IPS DF 6.9 (cell line): ENCODE measurements at places on chromosomes 3 and 15.

DNA sequence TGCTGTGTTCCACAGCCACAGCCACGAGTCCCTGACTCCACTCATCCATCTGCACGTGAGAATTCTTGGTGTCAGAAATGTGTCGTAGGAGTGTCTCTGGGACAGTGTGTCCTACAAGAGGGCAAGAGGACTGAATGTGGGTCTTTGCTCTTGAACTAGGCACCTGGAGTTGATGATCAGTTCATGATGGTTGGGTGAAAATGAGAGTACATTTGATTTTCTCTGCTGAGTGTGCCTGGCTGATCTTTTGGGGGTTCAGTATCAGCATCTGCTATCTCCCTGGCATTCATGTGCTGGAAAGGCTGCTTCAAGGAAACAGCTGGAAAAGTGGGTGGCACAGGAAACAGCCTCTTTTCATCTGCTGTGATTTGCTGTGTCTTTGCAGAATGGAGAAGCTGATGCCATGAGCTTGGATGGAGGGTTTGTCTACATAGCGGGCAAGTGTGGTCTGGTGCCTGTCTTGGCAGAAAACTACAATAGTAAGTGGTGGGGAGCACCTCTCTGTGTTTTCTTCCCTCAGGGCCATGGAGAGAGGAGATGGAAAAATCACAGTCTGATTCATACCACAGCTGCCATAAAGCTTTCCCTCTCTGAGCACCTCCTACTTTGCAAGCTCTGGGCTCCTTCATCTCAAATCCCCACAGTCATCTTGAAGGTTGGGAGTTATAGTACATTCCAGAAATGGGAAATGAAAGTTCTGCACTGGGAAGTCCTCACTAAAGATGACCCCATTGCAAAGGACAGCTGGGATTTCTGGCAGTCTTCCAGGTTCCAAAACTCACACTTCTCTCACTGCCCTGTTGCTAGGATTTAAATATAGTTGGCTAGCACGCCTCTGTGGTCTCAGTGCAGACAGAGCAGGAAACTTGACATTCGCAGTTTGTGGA, 17.8 kb downstream of the TF start:
- H3K27me3 ChIP-seq, result no peaks in the 10 kb centered on the region
- H3K36me3 ChIP-seq, result no peaks in the 10 kb centered on the region
- no peaks in the 10 kb centered on the region for H3K4me1 ChIP-seq
- no peak for DNase-seq
- H3K4me3 ChIP-seq, result no peak overlapping the region
- no peak overlapping the region for H3K27ac ChIP-seq

- H3K36me3 ChIP-seq, result no peaks in the 10 kb centered on the region
- H3K27ac ChIP-seq, result no peak overlapping the region
- H3K4me3 ChIP-seq, result no peak overlapping the region
- no peak for DNase-seq
These were observed 42.3 kb downstream of the ZDHHC19 start for GRCh38 chr3:196168808-196169391.

DNA sequence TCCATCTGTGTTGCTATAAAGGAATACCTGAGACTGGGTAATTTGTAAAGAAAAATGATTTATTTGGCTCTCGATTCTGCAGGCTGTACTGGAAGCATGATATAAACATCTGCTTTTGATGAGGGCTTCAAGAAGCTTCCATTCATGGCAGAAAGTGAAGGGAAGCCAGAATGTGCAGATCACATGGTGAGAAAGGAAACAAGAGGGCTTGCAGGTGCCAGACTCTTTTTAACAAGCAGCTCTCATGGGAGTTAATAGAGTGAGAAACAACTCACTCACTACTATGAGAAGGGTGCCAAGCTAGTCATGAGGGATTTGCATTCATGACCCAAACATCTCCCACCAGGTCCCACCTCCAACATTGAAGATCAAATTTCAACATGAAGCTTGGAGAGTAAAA, 247.2 kb downstream of the ZIC4 start:
- no peak overlapping the region for H3K4me3 ChIP-seq
- H3K36me3 ChIP-seq, result no peaks in the 10 kb centered on the region; the same call in 1 of the 2 replicates
- H3K27ac ChIP-seq, result no peak overlapping the region
- no peak for DNase-seq
- peaks cover 3% of the 10 kb centered on the region for H3K4me1 ChIP-seq

- no peak overlapping the region for H3K4me3 ChIP-seq
- no peaks in the 10 kb centered on the region for H3K4me1 ChIP-seq
- no peaks in the 10 kb centered on the region for H3K36me3 ChIP-seq
- no peaks in the 10 kb centered on the region for H3K27me3 ChIP-seq
These were observed 62.9 kb downstream of the ATG7 start for GRCh38 chr3:11335056-11335608.

- H3K27me3 ChIP-seq, result no peaks in the 10 kb centered on the region
- H3K36me3 ChIP-seq, result no peaks in the 10 kb centered on the region; the same call in 1 of the 2 replicates
These were observed 7.9 kb upstream of the SRP14 start for GRCh38 chr15:40046721-40047414.

- no peaks in the 10 kb centered on the region for H3K27me3 ChIP-seq
- DNase-seq, result no peak
- no peaks in the 10 kb centered on the region for H3K36me3 ChIP-seq
- H3K27ac ChIP-seq, result no peak overlapping the region
- peaks cover 7% of the 10 kb centered on the region for H3K4me1 ChIP-seq
These were observed 29.3 kb downstream of the BTD start for GRCh38 chr3:15630646-15631350.

GRCh38 chr15:33955945-33956344, 12.4 kb upstream of the CHRM5 start:
- no peaks in the 10 kb centered on the region for H3K36me3 ChIP-seq
- no peak for DNase-seq
- H3K4me3 ChIP-seq, result no peak overlapping the region
- H3K27me3 ChIP-seq, result no peaks in the 10 kb centered on the region; the same call in 1 of the 2 replicates
- H3K27ac ChIP-seq, result no peak overlapping the region

DNA sequence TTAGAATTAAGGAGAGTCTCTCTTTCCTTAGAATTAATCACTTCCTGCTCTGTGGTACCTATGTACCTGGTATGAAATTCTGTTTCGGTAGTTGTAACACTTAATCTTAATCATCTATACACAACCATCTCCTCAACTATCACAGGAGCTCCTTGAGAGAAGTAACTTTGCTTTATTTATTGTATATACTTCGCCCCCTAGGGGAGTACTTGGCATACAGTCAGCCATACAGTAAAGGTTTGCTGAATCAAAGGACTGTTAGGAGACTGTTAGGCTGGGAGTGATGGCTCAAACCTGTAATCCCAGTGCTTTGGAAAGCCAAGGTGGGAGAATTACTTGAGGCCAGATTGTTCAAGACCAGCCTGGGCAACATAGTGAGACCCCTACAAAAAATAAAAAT, 44.7 kb downstream of the RORA start:
- DNase-seq, result no peak
- H3K27ac ChIP-seq, result no peak overlapping the region
- H3K27me3 ChIP-seq, result no peaks in the 10 kb centered on the region
- no peak overlapping the region for H3K4me3 ChIP-seq
- no peaks in the 10 kb centered on the region for H3K4me1 ChIP-seq
- H3K36me3 ChIP-seq, result no peaks in the 10 kb centered on the region

DNA sequence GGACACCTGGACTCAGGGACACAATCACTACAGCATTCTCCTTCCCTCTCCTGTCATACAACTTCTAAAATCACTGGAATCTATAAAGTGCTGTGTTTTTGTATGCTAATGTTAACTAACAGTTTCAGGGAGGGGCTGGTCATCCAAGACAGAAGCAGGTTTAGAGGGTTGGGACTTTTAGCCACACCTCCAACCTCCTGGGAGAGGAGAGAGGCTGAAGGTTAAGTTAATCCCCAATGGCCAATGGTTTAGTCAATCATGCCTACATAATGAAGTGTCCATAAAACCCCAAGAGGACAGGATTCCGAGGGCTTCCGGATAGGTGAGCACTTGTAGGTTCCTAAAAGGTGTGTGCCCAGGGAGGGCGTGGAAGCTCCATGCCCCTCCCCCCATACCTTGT, 219.3 kb upstream of the CTNNB1 start:
- no peaks in the 10 kb centered on the region; the same call in 1 of the 2 replicates for H3K36me3 ChIP-seq
- H3K27me3 ChIP-seq, result no peaks in the 10 kb centered on the region
- H3K4me3 ChIP-seq, result no peak overlapping the region
- H3K27ac ChIP-seq, result no peak overlapping the region
- H3K4me1 ChIP-seq, result no peaks in the 10 kb centered on the region

- H3K4me1 ChIP-seq, result peaks cover 12% of the 10 kb centered on the region
- no peak overlapping the region for H3K4me3 ChIP-seq
- H3K27me3 ChIP-seq, result no peaks in the 10 kb centered on the region
- no peaks in the 10 kb centered on the region for H3K36me3 ChIP-seq
- no peak for DNase-seq
These were observed 25.3 kb downstream of the LRIG1 start for GRCh38 chr3:66475386-66476020.

DNA sequence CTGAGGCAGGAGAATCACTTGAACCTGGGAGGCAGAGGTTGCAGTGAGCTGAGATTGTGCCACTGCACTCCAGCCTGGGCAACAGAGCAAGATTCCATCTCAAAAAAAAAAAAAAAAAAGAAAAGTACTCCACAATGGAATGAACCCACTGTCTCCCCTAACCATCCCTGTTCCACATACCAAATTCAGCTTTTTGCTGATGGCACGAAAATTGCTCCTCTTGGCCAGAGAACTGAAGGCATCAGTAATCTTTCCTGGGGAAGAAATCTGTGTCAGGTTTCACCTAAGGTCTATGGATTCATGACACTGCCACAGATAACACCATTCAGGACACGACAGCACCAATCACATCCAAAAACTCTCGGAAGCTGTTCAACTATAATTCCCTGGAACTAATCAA, 6.9 kb upstream of the PRC1 start:
- no peak overlapping the region for H3K4me3 ChIP-seq
- no peaks in the 10 kb centered on the region for H3K27me3 ChIP-seq
- no peaks in the 10 kb centered on the region for H3K4me1 ChIP-seq
- H3K36me3 ChIP-seq, result peaks cover 25% of the 10 kb centered on the region
- no peak for DNase-seq

DNA sequence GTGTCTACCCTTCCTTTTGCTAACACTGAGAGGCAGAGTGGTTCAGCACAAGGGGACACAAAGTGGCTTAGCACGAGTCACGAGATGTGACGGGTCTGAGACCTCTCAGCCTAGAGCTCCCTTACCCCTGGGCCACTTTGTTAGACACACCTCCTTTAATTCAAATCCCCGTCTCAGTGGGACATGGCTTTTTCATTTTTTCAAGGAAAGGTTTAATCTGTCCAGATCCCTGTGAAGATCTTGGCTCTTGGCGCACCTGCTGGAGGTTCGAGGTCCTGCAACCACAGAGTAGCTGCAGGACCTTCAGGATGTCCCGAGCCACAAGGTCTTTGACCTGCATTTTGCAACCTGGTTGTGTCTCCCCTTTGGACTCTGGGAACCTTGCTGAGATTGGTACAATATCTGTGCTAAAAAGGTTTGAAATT, 52.0 kb downstream of the LPP start:
- no peak overlapping the region for H3K4me3 ChIP-seq
- no peak for DNase-seq
- H3K36me3 ChIP-seq, result no peaks in the 10 kb centered on the region
- no peak overlapping the region for H3K27ac ChIP-seq
- peaks cover 4% of the 10 kb centered on the region; the same call in 1 of the 2 replicates for H3K4me1 ChIP-seq
- H3K27me3 ChIP-seq, result no peaks in the 10 kb centered on the region

DNA sequence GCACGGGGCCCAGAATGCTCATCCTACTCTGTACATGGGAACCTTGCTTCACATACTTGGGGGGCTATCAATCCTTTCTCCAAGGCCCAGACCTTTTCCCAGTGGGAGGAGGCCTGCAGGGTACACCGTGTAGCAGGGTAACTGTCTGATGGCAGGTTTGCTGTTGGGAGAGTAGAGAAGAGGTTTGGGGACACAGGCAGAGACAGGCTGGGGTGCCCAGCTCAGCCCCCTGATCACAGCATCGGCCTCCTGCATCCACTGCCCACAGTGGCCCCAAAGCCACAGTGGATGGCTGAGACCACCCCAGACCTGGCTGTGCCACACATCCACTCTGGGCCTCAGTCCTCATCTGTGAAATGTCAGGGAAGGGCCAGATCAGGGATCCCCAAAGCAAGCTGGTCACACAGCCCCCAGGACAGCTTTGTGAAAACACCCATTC, 5.6 kb downstream of the CHRNA3 start:
- no peaks in the 10 kb centered on the region for H3K36me3 ChIP-seq
- peaks cover 1% of the 10 kb centered on the region; the same call in 1 of the 2 replicates for H3K4me1 ChIP-seq
- DNase-seq, result no peak
- no peak overlapping the region for H3K27ac ChIP-seq

DNA sequence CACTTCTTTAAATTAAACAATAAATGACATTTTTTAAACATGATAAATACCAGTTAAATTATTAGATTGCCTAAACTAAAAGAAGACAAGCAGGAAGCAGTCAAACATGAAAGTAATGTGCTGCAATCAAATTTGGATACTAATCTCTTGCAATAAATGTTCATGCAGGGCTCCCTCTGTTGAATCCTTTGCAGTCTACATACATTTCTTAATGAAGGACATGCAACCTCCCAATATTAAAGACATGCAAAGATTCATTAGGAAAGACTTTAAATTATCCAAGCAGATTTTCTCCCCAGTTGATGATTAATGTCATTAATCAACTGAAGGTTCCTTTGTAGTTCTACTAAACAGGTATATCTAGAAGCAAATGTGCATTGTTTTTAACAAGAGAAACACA, 245.4 kb downstream of the ZIC4 start:
- H3K4me1 ChIP-seq, result peaks cover 3% of the 10 kb centered on the region
- DNase-seq, result no peak
- H3K27me3 ChIP-seq, result no peaks in the 10 kb centered on the region
- no peak overlapping the region for H3K27ac ChIP-seq
- H3K36me3 ChIP-seq, result no peaks in the 10 kb centered on the region
- no peak overlapping the region for H3K4me3 ChIP-seq

DNA sequence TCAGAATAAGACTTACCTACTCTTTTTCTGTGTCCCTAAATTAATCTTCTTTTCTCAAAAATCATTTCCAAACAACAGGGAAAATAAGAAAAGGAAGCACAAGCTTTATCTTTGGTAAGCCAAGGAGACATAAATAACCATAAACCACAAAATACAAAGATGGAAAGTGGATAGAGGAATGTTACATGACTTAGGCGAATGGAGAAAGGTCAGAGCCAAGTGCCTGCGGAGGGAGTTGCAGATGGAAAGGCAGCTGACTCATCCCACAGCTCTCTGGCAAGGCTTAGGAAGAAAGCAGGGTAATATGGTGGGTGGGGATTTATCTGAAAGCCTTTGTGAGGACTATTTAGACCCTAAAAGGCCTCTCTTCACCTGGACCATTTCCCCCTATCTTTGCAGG, 72.8 kb downstream of the GALK2 start:
- H3K36me3 ChIP-seq, result no peaks in the 10 kb centered on the region
- H3K27me3 ChIP-seq, result no peaks in the 10 kb centered on the region
- no peak for DNase-seq
- no peaks in the 10 kb centered on the region for H3K4me1 ChIP-seq
- H3K27ac ChIP-seq, result no peak overlapping the region
